ENCODE measurements at places on chromosomes 6 and 20.

DNA sequence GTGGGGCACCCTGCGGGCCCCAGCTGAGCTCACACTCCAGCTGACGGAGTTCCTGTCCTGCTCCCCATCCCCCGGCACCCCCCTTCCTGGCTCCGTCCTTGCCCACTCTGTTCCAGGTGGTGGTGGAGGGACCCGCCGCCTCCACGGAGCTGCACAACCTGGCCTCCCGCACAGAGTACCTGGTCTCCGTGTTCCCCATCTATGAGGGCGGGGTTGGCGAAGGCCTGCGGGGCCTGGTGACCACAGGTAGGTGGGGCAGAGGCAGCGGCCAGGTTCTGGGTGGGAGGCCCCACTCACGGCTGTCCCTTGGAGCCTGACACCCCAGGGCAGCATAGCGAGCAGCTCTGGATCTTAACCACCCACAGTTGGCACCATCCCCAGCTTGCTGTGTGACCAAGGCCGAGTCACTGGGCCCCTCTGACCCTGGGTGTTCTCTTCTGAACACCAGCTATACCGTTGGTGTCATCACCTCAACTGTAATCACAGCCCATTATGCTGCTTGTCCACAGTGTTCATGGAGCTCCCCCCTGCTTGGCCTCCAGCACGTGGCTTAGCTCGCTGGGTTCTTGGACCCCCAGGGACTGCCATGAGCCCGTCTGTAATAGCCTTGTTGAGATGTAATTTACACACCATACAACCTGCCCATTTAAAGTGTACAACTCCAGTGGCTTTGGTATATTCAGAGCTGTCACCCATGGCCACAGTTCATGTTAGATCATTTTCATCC lies 17.4 kb downstream of the COL20A1 start:
- DNase-seq: no peak

DNA sequence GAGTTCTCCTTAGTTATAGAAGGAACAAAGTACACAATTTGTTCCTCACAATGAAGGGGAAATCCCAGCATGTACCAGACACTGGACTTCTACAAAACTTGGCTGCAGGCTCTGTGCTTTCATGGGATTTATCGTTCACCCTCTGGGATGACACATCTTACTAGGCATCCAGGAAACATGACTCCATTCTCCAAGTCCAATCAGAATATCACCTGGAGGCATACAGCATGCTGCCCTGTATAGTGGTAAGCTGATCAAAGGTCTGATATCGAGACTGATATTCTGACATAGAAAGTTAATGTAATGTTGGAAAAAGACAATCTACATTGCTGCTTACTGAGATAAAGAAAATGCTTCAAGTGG lies 6.7 kb downstream of the RWDD2A start:
- DNase-seq: no peak

GRCh38 chr6:127515234-127515793 lies 3.8 kb downstream of the MTCL3 start:
- DNase-seq: no peak

GRCh38 chr6:137543114-137543513 lies 48.9 kb upstream of the OLIG3 start:
- no peak for DNase-seq

GRCh38 chr6:20341564-20341963 lies 60.1 kb upstream of the E2F3 start:
- DNase-seq: no peak

GRCh38 chr6:36120979-36121786 lies 9.1 kb upstream of the MAPK13 start:
- no peak for DNase-seq

DNA sequence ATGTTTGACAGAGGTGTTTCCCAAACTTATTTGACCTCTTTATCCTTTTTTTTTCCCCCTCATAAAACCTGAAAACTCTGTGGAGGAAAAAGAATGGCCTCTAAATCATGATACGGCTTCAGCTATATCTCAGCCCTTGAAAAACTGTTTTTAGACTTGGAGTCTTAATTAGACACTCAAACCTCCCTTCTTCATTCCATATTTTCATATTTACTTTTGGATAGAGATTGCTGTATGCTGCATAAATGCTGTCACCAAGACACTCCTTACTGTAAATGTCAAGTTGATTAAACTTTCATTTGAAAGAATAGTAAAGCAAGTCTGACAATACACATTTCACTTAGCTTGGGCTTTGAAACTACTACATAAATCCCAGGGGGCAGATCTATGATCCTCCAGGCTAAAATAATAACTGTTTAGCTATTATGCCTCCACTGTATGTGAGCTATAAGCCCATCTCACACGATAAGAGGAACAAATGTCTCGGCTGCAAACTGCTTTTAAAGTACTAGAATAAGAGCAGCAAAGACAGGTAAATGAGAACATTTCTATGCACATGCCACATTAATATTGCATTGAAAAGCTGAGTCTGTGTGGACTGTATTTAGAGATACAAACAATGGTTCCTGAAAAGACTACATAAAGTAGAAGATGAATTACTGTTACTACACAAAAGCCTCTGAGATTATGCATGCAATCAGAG lies 141.3 kb upstream of the HMGN3 start:
- DNase-seq: no peak

DNA sequence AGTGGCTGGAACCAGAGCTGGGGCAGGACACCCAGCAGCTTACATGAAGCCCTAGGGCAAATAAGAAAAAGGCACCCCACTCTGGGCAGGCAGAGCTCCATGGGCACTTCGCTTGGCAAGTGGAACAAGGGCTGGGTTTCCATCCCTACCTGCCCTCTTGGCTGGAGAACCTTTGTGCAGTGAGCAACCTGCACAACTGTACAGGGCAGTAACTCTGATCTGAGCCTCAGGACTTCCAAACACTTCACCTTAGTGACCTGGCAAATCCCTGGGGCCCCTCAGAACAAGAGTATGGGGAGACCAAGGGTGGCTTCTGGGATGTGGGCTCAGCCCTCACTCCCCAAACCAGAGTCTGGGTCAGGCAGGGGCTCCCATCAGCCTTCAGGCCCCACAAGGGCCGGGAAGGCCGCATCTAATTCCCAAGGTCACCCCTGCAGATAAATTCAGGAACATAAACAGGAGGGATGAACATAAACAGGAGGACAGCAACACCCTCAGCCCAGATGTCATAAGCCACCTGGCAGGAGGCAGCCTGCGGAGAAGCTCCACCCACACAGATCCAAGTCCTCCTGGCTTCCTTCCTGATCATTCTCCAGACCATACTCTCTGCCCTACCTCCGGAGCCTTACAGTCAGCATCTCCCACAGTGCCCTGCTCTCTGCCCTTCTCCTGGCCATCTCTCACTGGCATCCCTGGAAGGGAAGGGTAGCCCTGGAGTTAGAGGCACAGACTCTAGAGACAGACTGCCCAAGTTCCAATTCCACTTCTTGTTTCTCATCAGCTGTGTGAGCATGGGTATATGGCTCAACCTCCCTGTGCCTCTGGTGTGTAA lies 37.5 kb downstream of the HNF4A start:
- no peak for DNase-seq

- DNase-seq: no peak
Observed at GRCh38 chr6:38153076-38153797, 333.7 kb downstream of the ZFAND3 start.

DNA sequence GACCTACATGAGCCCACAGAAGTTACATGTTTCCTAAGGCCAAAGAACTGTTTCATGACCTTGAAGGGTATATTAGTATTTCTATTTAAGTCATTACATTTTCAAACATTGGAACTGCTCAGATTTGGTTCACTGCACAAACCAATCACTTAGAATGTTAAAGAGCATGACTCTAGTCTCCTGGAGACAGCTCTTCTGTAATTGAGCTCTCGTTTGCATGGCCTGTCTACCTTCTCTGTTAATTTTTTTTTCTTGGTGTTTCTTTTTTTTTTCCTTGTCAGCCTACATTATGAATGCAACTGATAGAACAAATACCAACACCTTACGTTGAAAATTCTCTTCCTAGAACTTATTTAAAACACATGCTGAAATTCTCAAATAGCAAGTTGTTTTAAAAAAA lies 860.2 kb upstream of the MAP3K7 start:
- DNase-seq: no peak

GRCh38 chr6:41072836-41073202 lies at the start of gene NFYA:
TSS of gene NFYA (plus strand) at chr6:41072974. CDS start at chr6:41079090, 6,116 bp downstream.
- DNase-seq: peak; percentile 99
